Renal pelvis (tissue), 12 donors: ENCODE measurements at places on chromosomes 3 and 15. TPM values are rescaled to one million over a fixed set of nuclear protein-coding genes. Genes with fewer than 3 reads are reported as not detected.

GRCh38 chr3:42205800-42206514, 60.0 kb downstream of the CCK start:
- DNase-seq, result no peak

DNA sequence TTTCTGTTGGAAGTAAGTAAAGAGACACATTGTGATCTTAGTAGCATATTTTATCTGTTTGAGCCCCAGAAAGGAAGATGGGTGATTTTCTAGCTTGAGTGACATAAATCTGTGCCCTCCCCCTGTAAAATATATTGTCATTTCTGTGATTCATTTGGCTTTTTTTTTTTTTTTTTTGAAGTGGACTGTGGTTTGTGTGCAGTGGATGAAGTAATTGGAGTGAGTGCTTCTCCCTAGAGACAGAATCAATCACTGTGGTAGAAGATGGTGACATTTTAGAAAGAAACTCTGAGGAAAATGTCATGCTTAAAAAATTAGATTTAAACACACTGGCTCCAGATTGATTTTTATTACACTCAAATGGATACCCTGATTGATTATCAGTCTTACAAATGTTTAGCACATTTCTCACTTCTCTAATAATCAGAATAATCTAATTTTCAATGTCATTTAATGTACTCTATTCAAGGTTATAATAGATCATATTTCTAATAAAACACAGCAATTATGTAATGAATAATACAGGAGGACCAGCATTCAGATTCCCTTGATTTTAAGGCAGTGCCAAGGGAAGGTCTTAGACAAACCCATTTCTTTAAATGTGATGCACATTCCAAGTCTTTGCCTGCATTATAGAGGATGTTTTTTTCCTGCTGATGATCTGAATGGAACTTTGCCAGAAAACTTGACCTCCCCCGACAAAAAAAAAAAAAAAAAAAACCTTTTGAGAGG, 116.6 kb downstream of the TOP2B start:
- DNase-seq, result no peak

Gene ZNF662
- 38.2 TPM for polyA plus RNA-seq

Gene TMCO5A
- not detected for polyA plus RNA-seq

DNA sequence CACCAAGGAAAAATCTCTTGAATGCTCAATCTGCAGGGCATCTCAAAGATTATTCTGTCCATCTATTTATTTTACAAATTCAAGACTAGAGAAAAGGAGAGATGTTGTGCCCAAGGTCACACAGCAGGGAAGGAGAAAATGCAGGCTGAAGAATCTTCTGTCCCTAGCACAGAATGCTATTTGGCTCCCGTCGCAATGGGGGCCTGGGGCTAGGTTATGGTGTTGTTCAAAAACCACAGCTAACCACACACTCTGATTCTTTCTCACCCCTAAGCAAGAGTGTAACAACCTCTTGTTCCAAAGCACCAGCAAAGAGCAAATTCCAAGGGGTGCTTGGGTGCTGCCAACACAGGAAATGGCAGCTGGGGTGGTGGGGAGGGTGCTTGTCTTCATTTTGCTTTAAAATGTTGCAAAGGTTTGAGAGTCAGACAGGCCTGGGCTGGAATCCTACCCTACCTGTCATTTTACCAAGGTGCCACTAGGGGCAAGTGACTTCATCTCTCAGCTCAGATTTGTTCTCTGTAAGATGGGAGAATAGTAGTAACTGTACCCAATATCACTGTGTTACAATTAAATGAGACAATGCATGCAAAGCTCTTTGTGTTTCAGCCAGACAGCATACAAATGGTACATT, 112.5 kb downstream of the ADAMTS9 start:
- no peak for DNase-seq

DNA sequence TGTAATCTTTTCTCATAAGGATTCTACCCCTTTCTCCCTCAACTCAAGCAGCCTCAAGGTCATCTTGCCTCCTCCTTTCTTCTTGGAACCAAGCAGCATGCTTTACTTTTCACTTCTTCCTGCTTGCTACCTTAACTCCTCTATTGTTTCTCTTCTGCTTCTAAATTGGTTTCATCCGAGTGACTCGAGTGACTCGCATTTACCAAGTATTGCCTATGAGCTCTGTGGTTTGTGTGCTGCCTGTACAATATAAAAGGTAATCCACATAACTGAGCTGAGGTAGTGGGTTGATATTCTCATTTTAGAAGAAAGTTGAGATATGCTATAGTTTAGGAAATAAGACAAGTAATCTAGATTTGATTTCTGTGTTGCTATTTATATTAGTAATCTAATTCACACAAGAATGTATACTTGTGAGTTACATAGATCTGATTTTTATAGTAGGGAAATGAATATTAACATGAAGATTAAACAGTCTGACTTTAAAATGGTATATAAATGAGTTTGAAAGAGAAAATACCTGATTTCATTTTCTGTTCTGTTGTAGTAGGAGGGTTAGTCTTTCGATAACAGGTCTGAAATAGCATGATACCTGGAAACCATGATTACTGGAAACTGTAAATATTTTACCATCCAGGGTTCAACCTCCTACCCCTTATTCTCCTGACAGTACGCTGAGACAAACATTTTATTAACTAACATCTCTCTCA, 5.5 kb downstream of the HHLA2 start:
- no peak for DNase-seq

Gene FBXL22
- 1.6 TPM for polyA plus RNA-seq
